ENCODE measurements at places on chromosomes 11 and 22.

- DNase-seq = no peak
Measured at GRCh38 chr11:65456418-65456817, 33.8 kb downstream of the NEAT1 start.

GRCh38 chr11:64499261-64500004 lies 91.6 kb upstream of the SLC22A12 start:
- DNase-seq = no peak

DNA sequence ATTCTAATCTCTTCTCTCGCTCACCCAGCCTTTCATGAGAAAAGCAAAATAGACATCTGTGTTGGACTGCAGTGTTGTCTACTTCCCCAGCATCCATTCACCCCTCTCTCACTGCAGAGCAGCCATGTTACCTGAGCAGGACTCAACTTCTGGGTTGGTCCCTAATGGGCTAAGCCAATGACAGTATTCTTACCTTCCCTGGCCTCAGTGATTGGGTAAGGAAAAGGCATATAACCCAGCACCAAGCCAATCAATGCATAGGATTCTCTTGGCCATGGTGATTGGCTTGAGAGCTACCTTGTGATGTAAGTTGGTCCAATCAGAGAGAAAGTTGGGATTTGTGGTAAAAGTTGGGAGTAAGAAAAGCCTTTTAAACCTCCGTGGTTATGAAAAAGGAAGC lies 99.8 kb upstream of the NECTIN1 start:
- no peak for DNase-seq

DNA sequence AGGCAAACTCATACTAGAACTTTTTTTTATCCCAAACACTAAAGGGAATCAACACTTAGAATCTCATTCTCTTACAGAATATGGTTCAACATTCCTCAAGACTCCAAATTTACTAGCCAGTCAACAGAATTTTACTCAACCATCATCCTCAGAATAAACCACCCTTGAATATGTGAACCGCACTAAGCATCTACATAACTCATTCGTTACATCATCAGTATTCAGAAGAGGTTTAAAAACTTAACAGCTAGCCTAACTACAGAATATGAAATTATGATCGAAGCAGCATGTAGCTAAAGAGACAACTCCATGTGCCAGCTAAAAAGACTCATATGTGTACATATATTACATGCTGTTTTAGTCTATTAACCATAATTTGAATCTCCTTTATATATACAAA lies 47.9 kb downstream of the CLDN25 start:
- DNase-seq = no peak
